Activated CD4-positive, alpha-beta T cell treated with anti-CD3 and anti-CD28 coated beads for 36 hours (primary cell): ENCODE measurements at places on chromosomes 7 and 10. TPM values are rescaled to one million over a fixed set of nuclear protein-coding genes. Genes with fewer than 3 reads are reported as not detected.

DNA sequence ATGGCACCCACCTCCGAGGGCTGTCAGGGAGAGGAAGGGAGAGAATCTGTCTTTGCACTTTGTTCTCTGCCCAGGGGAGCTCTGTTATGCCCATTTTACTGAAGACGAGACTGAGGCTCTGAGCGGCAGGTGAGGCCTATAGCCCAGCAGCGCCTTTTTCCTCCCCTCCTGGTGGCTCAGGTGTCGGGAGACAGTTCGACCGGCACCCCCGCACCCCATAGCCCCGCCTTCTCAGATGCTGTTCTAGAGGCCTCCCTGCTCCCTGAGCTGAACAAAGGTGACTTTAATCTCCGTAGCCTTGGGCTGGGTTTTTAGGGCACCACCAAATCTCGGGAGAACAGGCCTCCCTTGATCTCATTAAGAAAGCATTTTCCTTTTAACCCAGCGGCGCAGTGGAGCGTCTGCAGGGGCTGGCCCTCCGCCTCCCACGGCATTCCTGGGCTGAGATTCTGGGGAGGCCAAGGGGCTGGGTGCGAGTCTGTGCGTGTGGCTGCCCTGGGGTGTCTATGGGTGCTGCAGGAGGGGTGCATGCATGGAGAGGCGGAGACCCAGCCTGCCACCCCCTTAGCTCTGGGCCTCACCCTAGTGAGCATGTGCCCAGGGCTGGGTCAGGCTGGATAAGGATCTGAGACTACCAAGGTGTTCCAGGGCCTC is 3.3 kb downstream of the LFNG start:
- peak; percentile 72 for DNase-seq
- no peaks in the 10 kb centered on the region for H3K36me3 ChIP-seq
- peak overlapping the region; percentile 91 for H3K27ac ChIP-seq
- no peaks in the 10 kb centered on the region for H3K27me3 ChIP-seq

DNA sequence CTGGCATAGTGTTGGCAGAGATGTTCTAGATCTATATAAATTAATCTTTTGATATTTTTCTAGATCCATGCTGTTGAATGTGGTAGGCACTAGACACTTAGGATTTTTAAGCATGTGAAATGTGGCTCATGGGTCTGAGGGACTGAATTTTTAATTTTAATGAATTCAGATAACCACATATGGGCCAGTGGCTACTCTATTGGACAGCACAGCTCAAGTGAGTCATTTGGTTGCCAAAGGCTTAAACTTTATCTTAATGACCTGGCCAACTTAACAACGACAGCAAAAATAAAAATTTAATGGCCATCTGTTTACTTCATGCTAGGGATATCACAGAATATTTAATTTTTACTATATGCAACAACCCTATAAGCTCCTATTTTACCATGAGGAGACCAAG is 61.4 kb downstream of the CDK14 start:
- no peaks in the 10 kb centered on the region for H3K36me3 ChIP-seq
- H3K27me3 ChIP-seq: no peaks in the 10 kb centered on the region
- H3K4me3 ChIP-seq: no peak overlapping the region
- H3K4me1 ChIP-seq: no peaks in the 10 kb centered on the region
- no peak overlapping the region for H3K27ac ChIP-seq
- no peak for DNase-seq

DNA sequence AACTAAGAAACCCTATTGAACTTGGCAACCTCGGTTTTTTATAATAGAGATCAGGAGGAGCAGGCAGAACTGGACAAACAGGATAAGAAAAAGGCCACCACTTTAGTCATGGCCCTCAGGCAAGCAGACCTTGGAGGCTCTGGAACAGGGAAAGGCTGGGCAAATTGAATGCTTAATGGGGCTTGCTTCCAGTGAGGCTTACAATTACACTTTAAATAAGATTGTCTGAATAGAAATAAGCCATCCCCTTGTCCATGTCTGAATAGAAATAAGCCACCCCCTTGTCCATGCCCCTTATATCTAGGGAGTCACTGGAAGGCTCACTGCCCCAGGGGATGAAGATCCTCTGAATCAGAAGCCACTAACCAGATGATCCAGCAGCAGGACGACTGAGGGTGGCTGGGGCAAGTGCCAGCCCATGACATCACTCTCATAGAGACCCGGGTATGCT is 40.6 kb downstream of the AKR1B15 start:
- no peak overlapping the region for H3K4me3 ChIP-seq
- no peak for DNase-seq
- H3K27me3 ChIP-seq: peaks cover 8% of the 10 kb centered on the region
- no peaks in the 10 kb centered on the region for H3K36me3 ChIP-seq
- no peak overlapping the region for H3K27ac ChIP-seq

GRCh38 chr10:23408330-23408976 is 30.4 kb upstream of the OTUD1 start:
- no peak overlapping the region for H3K27ac ChIP-seq
- H3K27me3 ChIP-seq: no peaks in the 10 kb centered on the region
- H3K4me3 ChIP-seq: no peak overlapping the region
- no peak for DNase-seq
- H3K36me3 ChIP-seq: no peaks in the 10 kb centered on the region
- H3K4me1 ChIP-seq: peaks cover 13% of the 10 kb centered on the region

GRCh38 chr7:106773228-106773627 is 91.9 kb upstream of the PIK3CG start:
- peaks cover 4% of the 10 kb centered on the region for H3K36me3 ChIP-seq
- no peak overlapping the region for H3K4me3 ChIP-seq
- H3K27ac ChIP-seq: peak overlapping the region; percentile 87
- H3K27me3 ChIP-seq: no peaks in the 10 kb centered on the region

- no peak for DNase-seq
- H3K36me3 ChIP-seq: no peaks in the 10 kb centered on the region
- no peak overlapping the region for H3K4me3 ChIP-seq
- H3K27me3 ChIP-seq: peaks cover 6% of the 10 kb centered on the region
- H3K27ac ChIP-seq: no peak overlapping the region
Observed at GRCh38 chr10:3648170-3648569, 136.8 kb downstream of the KLF6 start.

DNA sequence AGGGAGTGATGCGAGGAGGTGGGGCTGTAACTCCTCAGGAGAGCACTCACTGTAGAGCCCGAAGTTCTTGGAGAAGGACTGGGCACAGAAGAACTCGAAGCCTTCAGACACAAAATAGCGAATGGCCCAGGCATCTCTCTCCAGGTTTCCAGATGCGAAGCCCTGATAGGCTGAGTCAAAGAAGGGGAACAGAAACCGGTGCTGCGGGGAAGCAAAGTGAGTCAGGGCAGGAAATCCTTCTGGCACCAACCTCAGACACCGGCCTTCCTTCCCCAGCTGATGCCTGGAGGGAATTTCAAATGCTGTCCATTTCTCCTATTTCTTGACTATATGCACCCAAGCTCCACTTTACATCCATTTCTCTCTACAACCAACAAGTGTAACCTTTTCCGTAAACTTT is 26.8 kb downstream of the GOT1 start:
- no peaks in the 10 kb centered on the region for H3K27me3 ChIP-seq
- no peak overlapping the region for H3K4me3 ChIP-seq
- H3K36me3 ChIP-seq: peaks cover 29% of the 10 kb centered on the region
- no peak overlapping the region for H3K27ac ChIP-seq
- no peak for DNase-seq
- H3K4me1 ChIP-seq: no peaks in the 10 kb centered on the region

GRCh38 chr7:35878351-35878750 is 77.5 kb downstream of the SEPTIN7 start:
- no peaks in the 10 kb centered on the region for H3K27me3 ChIP-seq
- peaks cover 18% of the 10 kb centered on the region for H3K36me3 ChIP-seq
- no peak for DNase-seq
- H3K4me3 ChIP-seq: no peak overlapping the region

- H3K27me3 ChIP-seq: no peaks in the 10 kb centered on the region
- peaks cover 6% of the 10 kb centered on the region for H3K4me1 ChIP-seq
- H3K4me3 ChIP-seq: no peak overlapping the region
Observed at GRCh38 chr7:159121068-159121467, 23.6 kb downstream of the VIPR2 start.

- H3K4me3 ChIP-seq: no peak overlapping the region
- no peak for DNase-seq
- H3K4me1 ChIP-seq: no peaks in the 10 kb centered on the region
- H3K27ac ChIP-seq: no peak overlapping the region
- H3K36me3 ChIP-seq: no peaks in the 10 kb centered on the region
Observed at GRCh38 chr10:12974491-12975199, 26.9 kb downstream of the CCDC3 start.

- no peak overlapping the region for H3K27ac ChIP-seq
- H3K36me3 ChIP-seq: peaks cover 11% of the 10 kb centered on the region
- H3K4me3 ChIP-seq: peak overlapping the region; percentile 80
- no peaks in the 10 kb centered on the region for H3K27me3 ChIP-seq
Observed at GRCh38 chr10:44960482-44961229, 1.1 kb downstream of the RASSF4 start.

DNA sequence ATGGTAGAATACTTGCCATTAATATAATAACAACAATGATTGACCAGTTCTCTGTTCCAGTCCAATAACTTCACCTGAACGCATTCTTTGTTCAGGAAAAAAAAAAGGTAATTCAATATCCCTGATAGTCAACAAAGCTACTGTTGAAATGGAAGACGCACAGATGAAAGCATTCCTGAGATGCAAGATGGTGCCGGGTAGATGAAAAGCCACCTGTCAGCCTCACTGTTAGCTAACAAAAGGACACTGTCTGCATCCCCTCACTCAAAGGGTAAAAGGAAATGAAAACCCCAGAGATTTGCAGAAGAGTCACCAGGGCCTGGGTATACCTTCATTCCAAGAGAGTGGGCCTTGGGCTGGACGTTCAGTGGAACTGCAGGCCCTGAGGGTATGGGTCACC is 357.4 kb downstream of the PLXNA4 start:
- peaks cover 4% of the 10 kb centered on the region for H3K27me3 ChIP-seq
- no peaks in the 10 kb centered on the region for H3K4me1 ChIP-seq
- no peak for DNase-seq

- no peaks in the 10 kb centered on the region for H3K36me3 ChIP-seq
- H3K4me3 ChIP-seq: no peak overlapping the region
- no peak for DNase-seq
- no peak overlapping the region for H3K27ac ChIP-seq
- peaks cover 17% of the 10 kb centered on the region for H3K4me1 ChIP-seq
Observed at GRCh38 chr7:16416289-16417282, 4.8 kb downstream of the CRPPA start.

GRCh38 chr10:85666102-85666501 is 700.5 kb downstream of the GRID1 start:
- no peak overlapping the region for H3K27ac ChIP-seq
- H3K4me3 ChIP-seq: no peak overlapping the region
- peaks cover 3% of the 10 kb centered on the region for H3K4me1 ChIP-seq
- no peaks in the 10 kb centered on the region for H3K36me3 ChIP-seq
- peaks cover 3% of the 10 kb centered on the region for H3K27me3 ChIP-seq

- no peaks in the 10 kb centered on the region for H3K4me1 ChIP-seq
- no peak for DNase-seq
- no peaks in the 10 kb centered on the region for H3K27me3 ChIP-seq
- H3K4me3 ChIP-seq: no peak overlapping the region
- no peaks in the 10 kb centered on the region for H3K36me3 ChIP-seq
Observed at GRCh38 chr10:127407551-127407950, 141.6 kb upstream of the NPS start.

DNA sequence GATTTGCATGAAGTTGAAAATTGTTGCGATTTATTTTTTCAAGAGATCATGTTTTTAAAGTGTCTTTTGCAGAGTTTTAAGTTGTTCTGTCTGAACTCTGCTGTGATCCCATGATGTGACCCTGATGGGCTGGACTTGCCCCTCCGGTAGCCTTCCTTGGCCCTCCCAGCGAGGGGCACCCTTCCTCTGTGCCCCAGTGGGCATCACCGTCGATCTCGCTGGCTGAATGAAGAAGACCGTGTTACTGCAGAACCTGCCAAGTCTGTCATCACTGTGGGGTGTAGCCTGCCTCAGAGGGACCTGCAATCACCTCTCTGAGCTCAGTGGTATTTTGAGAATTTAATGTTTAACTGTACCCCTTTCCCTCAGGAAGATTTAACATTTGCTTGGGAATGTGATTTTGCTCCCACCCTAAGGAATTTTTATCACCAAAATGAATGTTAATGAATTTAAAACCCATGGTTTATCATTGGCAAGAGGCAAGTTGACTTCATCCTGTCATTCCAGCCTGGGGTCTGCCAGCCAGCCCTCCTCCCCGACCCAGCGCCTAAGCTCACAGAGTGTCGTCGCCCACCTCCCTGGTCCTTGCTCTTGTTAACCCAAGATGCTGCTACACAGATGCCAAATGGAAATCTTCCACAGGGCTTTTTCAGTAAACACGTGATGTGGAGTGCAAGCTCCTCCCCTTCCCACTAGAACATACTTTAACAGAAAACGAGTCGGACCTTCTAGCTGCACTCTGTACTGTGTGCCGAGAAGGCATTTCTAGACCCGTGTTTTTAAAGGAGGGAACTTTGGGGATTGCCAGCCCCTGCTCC is 115.4 kb downstream of the NT5C2 start:
- H3K4me1 ChIP-seq: no peaks in the 10 kb centered on the region
- peaks cover 2% of the 10 kb centered on the region for H3K36me3 ChIP-seq
- no peaks in the 10 kb centered on the region for H3K27me3 ChIP-seq
- H3K4me3 ChIP-seq: no peak overlapping the region
- H3K27ac ChIP-seq: no peak overlapping the region

DNA sequence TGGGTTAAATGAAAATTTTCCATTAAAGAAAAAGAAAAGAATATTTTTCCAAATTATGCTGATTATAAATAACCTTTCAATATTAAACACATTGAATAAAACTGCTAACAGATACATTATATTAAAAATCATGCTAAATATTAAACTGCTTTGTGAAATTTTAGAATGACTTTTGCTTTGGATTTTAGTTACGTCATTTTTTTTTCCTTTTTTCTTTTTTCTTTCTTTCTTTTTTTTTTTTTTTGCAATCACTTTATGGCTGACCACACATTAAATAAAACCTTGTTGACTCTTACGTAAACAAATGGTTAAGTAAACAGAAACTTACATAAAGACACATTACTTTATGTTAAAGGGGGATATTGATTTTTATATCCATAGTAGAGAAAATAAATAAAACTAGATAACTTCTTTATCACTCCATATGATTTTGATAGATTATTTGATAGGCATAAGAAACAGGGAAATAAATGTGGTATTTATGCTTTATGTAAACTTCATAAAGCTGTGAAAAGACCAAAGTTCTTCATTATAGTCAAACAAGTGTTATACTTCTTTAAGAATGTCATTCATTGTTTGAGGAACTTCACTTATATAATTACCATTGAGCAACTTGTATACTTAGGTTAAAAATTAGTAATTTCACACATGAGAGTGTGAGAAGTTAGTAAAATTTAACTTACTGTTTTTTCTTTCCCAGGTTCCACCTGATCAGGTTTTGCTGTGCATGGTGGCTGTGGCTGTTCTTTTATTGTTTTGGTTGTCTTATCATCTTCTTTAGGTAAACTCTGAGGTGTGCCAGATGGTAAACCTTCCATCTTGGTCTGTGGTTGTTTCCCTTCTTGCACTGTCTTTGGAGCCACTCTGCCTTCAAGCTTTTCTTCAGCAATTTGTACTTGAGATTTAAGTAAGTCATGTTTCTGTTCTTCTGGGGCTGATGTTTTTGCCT is 197.3 kb downstream of the PCLO start:
- H3K4me3 ChIP-seq: no peak overlapping the region
- H3K27me3 ChIP-seq: no peaks in the 10 kb centered on the region
- no peaks in the 10 kb centered on the region for H3K4me1 ChIP-seq

C10orf90 gene
- not detected for total RNA-seq

NPTX2 gene
- not detected for total RNA-seq

NPSR1 gene
- not detected for total RNA-seq

CCDC172 gene
- total RNA-seq: not detected

PALD1 gene
- 6.7 TPM for total RNA-seq

BAMBI gene
- 0.16 TPM for total RNA-seq

COL17A1 gene
- not detected for total RNA-seq
